ENCODE measurements at places on chromosomes 4 and X.

DNA sequence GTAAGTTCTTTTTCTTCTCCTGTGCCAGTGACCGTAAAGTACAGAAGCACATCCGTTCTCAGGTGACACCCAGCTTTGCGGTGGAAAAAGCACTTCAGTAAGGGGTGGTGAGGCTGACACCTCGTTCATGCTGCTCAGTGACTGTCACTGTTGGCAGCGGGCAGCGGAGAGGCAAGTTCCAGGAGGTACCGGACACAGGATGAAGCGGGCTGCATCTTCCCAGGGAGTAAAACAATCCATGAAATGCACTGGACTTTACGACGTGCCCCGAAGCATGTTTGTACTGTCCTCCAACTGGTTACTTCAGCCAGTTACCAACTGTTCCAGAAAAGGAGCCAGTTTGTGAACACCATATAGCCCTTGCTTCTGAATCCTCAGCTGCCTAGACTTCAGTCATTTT lies 110.7 kb downstream of the ZNF827 start:
- DNase-seq: no peak

GRCh38 chr4:146346276-146346675 lies 131.9 kb downstream of the REELD1 start:
- no peak for DNase-seq

- no peak for DNase-seq
Measured at GRCh38 chr4:176999935-177000543, 207.3 kb upstream of the VEGFC start.

- no peak for DNase-seq
Measured at GRCh38 chr4:186979961-186980745, 256.5 kb upstream of the FAT1 start.

DNA sequence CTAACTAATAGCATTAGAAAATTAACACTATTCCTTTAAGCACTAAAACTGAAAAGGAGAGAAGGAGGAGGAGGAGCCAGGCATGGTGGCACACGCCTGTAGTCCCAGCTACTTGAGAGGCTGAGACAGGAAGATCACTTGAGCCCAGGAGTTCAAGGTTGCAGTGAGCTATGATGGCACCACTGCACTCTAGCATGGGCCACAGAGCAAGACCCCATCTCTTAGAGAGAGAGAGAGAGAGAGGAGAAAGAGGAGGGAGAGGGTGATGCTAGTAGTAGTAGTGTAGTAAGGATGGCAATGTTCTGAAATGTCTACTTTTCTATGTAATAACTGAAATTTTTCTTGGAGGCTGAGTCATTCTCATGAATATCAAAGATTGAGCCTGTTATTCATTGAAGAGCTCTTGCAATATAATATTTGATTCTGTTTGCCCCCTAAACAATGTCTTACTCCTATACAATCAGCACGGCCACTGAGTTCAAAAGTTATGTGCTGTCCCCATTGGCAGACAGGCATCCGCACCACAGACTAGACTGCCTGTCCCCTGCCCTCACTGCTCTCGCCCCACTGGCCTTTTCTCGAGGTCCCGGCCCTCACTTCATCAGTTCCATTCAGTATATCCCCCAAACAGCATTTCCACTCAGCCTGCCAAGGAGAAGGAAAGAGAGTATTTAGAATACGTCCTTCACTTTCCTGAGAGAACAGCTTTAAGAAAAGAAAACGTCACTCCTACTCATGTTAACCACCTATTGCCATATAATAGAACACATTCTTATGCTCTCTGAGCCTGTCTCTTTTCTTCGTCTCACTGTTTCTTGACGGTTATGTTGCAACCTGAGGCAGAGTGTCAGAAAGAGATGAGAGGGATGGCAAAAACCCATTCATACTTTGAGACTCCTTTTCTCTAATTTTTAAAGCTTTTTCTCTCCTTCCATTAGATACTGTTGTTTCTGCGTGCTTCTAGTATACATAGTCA lies 238.1 kb downstream of the PALLD start:
- DNase-seq: no peak

DNA sequence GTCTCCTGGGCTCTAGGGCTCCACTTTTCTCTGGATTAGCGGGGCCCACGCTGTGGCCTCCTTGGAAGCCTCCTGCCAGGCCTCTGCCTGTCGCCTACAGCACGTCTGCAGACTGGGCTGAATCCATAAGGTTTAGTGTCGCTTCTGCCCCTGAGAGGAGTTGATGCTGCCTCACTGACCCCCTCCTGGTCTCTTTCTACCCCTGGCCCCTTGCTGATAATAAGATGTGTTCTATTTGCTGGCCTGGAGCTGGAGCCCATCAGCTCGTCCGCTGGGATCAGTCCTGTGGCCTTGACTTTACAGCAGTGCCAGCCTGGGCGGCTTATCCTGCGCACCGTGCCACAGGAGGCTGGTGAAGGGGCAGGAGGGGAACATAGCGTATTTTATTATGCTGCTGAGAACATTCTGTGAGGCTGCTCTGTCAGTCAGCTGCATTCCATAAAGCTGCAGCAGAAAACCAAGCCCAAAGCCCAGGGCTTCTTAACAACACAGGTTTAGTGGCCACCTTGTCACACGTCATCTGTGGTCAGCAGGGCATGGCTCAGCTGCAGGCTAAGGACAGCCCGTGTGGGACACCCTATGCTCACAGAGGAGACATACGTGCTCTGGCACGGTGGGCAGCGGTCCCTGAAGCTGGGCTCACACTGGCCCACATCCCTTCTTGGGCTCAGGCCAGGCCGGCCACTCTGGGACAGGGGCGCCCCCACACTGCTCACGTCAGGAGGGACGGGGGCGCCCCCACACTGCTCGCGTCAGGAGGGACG lies 29.3 kb upstream of the HGFAC start:
- no peak for DNase-seq

DNA sequence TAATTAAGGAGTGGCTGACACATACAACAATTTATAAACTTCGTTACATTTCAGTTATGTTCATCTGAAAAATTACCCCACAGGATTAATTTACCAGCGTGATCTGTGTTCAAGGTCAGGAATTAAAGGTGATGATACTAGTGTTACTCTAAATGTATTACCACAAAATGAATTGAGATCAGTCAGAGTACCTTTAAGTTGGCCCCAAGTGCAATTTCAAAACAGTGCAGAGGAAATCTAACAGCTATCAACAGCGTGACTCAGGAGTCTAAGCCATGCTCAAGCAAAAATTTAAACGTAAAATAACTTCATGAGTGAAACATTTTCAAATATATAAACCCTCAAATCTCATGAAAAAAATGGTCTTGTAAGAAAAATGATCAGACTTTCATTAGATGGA lies 18.7 kb downstream of the ANTXR2 start:
- no peak for DNase-seq

DNA sequence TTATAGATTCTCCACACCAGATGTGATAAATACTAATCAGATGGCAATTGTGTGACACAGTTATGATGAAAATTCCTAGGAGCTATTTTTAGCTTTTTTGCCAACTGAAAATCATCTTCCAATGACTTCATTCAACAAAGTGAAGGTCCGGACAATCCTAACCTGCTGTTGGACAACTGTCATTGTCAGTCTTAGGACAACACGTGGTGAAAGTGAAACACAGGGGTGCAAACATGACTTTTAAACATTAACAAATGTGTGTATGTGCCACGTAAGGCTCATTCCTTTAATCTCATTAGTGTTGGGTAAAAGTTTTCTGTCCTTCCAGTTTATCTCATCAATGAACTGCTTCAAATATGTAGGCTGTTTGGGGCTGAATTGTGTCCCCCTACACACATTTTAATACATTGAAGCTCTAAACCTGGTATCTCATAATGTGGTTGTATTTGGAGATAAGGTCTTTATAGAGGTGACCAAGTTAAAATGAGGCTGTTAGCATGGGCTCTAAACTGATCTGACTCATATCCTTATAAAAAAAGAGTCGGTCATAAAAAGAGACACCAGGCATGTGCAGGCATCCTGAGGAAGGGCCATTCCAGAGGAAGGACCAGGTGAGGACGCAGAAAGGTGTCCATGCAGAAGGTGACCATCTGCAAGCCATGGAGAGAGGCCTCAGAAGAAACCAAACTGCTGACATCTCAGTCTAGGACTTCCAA lies 41.2 kb upstream of the SMAD1 start:
- DNase-seq: no peak

DNA sequence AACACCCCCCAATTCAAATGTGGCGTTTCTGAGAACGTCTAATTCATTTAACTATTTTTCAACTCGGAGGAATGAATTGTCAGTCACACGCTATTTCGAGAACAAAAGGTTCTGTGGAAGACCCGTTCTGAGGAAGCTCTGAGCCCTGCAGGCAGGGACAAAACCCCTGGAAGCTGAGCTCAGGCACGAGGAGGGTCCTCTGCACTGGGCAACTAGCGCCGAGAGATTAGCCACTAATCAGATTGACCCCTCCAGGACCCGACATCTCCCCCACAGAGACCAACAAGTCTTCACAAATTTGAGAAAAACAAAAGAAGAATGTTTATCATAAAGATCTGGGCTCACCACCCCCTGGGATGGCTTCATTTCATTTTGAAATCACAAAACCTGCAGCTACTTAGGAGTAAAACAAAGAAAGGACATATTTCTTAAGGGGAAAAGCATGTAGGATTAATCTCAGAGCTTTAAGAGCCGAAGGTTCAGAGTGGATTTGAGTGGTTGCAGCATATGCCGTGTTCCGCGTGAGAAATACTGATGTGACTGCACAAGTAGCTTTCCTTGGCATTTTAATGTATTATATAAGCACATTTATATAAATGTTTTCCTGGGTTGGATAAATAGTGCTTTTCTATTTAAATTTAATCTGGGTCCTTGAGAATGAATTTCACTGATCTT lies 41.8 kb downstream of the ADRA2C start:
- no peak for DNase-seq

DNA sequence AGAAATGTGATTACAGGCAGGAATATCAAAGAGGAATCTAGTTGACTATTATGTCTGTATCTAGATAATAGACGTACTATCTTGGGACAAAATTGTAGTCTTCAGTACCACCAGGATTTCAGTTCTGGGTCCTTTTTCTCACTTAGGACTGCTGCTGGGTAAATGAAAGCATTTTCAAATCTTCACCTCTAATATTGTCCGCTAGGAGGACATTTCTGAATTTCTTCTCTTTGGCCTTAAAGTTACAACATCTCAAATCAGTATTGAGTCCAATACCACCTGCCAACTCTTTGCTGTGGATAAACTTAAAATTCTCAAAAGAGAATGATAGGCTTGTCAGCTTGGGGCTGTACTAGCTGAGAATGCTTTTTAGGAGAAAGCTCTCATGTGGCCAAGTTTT lies 6.0 kb downstream of the FGF16 start:
- DNase-seq: no peak

DNA sequence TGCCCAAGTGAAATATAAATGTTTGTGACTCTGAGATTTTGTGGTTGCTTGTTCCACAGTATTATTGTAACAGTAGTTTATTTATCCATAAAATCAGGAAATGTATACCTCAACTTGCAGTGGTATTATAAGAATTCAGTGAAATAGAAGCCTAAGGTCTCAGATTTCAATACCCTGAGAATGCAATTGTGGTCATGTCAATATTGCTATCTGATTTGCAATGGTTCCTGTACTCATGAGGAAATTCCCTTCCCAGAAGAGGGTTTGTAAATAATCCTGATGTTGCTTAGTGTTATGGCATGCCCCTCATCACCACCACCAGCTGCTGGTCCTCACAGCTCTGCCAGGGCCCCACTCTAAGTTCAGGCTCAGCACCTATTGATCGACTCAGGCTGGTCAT lies 67.8 kb downstream of the SLC34A2 start:
- no peak for DNase-seq

DNA sequence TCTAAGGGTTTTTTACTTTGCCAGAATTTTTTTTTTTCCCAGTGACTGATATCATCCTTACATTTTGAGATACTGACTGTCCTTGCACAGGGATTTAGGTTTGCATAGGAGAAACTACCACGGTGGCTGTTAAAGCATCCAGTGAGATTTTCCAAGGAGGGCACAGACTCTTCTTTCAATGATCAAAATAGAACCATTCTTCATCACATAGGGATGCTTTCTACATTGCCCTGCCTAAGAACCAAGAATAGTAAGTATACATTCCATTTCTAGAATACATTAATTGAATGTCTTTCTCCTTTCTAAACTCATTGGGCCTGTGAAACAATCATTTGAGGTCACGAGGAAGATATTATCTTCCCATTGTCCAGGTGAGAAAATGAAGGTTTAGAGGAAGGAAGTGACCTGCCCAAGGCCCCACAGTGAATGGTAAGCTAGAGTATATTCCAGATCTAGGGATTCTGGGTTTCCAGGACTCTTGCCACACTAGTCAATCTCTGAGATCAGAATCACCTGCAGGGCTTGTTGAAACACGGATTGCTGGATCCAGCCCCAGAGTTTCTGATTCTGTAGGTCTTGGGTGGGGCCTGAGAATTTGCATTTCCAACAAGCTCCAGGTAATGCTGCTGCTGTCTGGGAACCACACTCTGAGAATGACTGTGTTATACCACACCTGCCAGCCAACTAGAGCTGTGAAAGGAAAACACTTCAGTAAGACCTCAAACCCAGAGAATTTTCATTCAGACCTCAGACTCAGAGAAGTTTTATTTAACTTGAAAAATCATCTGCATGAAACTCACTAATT lies 17.7 kb upstream of the TMEM154 start:
- DNase-seq: no peak

DNA sequence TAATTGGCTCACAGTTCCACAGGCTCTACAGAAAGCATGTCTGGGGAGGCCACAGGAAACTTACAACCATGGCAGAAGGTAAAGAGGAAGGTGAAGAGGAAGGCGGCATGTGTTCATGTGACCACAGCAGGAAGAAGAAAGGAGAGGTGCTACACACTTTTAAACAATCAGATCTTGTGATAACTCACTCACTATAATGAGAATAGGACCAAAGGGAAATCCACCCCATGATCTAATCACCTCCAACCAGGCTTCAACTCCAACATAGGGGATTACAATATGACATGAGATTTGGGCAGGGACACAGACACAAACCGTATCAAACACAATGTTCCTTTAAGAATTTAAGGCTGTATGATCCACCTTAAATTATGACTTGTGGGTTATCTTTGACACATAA lies 10.5 kb upstream of the PGM2 start:
- DNase-seq: no peak

DNA sequence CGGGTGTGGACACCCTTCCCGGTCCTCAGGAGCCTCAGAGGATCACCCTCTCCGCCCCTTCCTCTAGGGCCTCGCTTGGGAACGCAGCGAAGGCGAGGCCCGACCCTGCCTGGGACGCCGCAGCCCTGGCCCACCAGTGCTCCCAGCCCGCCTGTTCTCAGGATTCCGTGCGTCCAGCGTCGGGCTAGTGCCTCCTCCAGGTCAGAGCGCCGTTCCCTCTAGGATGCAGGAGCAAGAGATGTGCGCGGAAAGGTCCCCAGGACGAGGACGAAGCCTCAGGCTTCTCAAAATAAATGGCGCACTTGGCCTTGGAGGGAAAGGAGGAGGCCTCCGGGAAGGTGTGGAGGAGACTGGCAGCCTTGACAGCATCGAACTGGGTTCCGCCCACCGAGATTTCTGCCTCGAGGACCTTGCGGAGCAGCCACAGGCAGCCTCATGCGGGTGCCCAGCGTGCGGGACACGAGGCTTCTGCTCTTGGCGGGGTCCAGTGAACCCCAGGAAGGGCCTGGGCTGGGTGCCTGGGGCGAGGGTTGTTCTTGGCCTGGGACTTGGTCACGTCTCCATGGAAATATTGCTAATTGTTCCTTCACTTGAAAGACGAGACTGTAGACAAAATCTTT lies 35.1 kb downstream of the PITX2 start:
- no peak for DNase-seq

GRCh38 chrX:135974279-135974856 lies 580 bp upstream of the MMGT1 start:
- DNase-seq: peak; percentile 92

GRCh38 chr4:168652755-168653154 lies 155.9 kb downstream of the PALLD start:
- no peak for DNase-seq

- DNase-seq: no peak
Measured at GRCh38 chr4:147220833-147221232, 260.1 kb upstream of the EDNRA start.
